ENCODE measurements at places on chromosomes 4 and X.
A peak's percentile ranks its signal among the peaks of the same experiment; 100 is the strongest.

DNA sequence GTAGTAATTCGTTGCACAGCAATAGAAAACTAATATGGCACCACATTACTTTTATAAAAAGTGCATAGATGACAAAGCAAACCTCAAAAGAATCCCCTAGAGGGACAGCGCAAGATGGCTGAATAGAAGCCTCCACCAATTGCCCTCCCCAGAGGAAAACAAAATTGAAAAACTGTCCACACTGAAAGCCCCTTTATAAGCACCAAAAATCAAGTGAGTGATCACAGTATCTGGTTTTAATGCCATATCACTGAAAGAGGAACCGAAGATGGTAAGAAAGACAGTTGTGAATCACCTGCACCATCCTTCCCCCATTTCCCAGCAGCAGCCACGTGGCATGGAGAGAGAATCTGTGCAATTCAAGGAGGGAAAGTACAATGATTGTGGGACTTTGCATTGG lies 522.2 kb downstream of the GLUD2 start:
- no peak for DNase-seq

DNA sequence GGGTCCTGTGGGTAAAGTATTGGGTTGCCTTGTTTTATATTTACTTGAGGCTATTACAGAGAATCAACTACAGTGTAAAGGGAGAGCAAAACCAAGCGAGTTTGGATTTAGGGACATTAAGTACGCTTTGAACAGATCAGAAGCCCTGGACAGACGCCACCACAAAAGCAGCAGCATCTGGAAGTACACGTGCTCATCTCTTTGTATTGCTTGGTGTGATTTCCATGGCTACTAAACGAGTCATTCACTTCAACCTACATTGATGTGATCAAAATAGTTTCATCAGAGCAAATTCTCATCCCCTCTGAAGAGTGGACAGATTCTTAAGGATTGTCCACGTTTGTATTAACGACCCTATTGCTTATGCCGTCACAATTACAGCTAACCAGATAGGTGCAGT lies 85.1 kb downstream of the SORBS2 start:
- no peak for DNase-seq

DNA sequence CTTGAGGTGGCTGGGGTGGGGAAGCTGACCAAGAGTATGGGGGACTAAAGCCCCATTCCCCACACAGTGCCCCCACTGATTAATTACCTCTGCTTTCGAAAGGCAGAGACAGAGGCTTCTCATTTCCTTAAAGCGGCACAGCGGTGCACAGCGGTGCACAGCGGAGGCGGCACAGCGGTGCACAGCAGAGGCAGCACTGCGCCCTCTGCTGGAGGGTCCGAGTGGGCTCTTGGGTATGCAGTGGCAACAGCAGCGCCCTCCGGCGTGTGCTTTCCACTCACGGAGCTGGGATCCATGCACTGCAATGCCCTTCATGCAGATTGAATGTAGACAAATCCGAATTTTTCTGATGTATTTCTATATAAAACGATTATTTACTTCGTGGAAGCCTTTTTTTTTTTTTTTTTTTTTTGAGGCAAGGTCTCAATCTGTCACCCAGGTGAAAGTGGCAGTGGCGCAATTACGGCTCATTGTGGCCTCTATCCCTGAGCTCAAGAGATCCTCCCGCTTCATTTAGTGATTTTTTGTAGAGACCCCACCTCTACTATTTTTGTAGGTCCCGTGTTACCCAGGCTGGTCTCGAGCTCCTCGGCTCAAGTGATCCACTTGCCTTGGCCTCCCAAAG lies 19.7 kb upstream of the PRPS2 start:
- DNase-seq = peak; percentile 27

GRCh38 chrX:139751053-139751452 lies 43.1 kb upstream of the MCF2 start:
- no peak for DNase-seq

DNA sequence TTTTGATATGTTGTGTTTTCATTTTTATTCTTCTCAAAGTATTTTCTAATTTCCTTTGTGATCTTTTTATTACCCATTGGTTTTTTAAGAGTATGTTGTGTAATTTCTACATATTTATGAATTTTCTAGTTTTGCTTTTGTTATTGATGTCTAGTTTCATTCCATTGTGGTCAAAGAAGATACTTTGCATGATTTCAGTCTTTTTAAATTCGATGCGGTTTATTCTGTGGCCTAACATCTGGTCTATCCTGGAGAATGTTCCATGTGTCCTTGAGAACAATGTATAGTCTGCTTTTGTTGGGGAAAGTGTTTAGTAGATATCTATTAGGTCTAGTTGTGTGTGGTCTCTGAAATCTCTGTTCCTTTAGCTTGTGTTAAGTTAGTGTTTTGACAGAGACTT lies 46.2 kb downstream of the PPEF1 start:
- DNase-seq = no peak

DNA sequence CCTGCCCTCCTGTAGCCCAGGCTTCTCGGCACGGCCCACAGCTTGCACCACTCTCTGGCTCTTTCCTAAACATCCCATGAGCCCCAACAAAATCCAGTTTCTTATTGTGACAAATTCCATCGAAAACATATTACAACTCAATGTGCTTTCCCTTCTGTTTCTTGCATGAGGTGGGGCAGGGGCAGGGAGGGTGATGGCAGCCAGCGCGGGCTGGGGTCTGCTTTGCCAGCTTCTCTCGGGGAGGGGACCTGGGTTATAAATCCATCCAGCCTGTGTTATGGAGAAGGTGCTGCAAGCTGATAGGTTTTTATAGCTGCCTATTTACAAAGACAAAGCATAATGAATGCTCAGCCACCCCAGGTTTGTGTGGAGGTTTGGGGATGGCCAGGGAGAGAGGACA lies 21.1 kb downstream of the PPP2R2C start:
- DNase-seq = no peak
